Neural crest cell (in vitro differentiated cells): ENCODE measurements at places on chromosomes 16 and 17. TPM values are rescaled to one million over a fixed set of nuclear protein-coding genes. Genes with fewer than 3 reads are reported as not detected.

TLCD1 gene
- 6.1 and 6.3 TPM in 2 replicates for total RNA-seq

PCTP gene
- total RNA-seq, result 15.4 and 16.4 TPM in 2 replicates

SGCA gene
- total RNA-seq, result not detected in 2 replicates

ZG16 gene
- not detected in 2 replicates for total RNA-seq

NPIPB6 gene
- 1.5 and 3.2 TPM in 2 replicates for total RNA-seq

- no peak overlapping the region for H3K4me3 ChIP-seq
- H3K27ac ChIP-seq, result no peak overlapping the region
- no peaks in the 10 kb centered on the region for H3K36me3 ChIP-seq
- peaks cover 10% of the 10 kb centered on the region for H3K4me1 ChIP-seq
- no peaks in the 10 kb centered on the region for H3K27me3 ChIP-seq
- DNase-seq, result no peak
Observed at GRCh38 chr16:79644971-79645667, 44.6 kb upstream of the MAF start.

DNA sequence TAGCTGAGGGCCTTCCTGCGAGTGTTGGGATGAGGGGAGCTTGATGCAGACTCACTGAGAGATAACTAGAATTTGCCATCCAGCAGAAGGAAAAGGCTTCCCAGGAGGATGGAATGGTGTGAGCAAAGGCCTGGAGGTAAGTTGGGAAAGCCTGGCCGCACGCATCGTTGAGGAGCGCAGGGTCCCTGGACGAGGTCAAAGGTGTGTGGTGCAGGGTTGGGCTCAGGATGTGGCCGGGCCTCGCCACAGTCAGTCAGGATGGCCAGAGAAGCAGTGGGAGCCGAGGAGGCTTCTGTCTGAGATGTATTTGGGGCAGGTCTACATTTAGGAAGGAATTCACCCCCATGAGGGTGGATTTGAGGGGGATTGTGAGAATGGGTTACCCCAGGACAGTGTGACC is 16.4 kb downstream of the DRC3 start:
- no peaks in the 10 kb centered on the region for H3K27me3 ChIP-seq
- no peak for DNase-seq
- H3K27ac ChIP-seq, result no peak overlapping the region
- H3K4me3 ChIP-seq, result no peak overlapping the region
- no peaks in the 10 kb centered on the region for H3K4me1 ChIP-seq
- H3K36me3 ChIP-seq, result no peaks in the 10 kb centered on the region

- H3K4me1 ChIP-seq, result peaks cover 18% of the 10 kb centered on the region
- H3K27ac ChIP-seq, result no peak overlapping the region
- no peaks in the 10 kb centered on the region for H3K27me3 ChIP-seq
- no peak overlapping the region for H3K4me3 ChIP-seq
- no peak for DNase-seq
- peaks cover 19% of the 10 kb centered on the region for H3K36me3 ChIP-seq
Observed at GRCh38 chr17:77204536-77204935, 63.8 kb downstream of the SEC14L1 start.

DNA sequence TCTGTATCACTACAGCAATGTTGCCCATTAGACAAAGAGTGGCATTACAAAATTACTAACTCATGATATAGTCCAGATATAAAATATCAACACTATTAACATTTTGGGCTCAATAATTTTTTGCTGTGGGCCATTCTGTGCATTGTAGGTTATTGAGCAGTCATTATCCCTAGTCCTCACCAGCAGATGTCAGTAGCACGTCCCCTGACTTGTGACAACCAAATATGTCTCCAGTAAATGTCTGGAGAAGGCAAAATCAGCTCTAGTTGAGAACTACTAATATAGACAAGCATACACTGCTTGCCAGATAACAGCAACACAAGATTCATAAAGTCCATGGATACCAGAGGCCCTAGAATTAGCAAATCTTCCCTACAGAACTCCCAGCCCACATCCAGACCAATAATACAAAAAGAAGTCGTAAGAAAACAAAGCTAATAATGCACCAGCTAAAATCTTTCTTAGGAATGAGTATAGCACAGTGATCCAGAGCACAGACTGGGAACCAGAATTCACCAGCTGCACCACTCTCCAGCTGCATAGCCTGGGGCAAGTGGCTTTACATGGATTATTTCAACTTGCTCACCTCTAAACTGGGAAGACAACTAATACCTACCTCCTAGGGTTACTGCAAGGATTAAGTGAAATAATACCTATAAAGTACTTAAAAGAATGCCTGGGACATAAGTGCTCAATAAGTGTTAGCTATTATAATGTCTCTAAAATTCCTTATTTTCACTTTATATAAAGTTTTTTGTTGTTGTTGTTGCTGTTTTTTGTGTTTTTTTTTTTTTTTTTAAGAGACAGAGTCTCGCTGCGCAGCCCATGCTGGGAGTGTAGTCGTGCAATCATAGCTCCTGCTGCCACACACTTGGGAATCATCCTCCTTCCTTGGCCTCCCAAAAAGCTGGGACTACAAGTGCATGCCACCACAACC is 23.7 kb downstream of the HELZ start:
- peaks cover 12% of the 10 kb centered on the region for H3K36me3 ChIP-seq
- no peak overlapping the region for H3K4me3 ChIP-seq
- H3K4me1 ChIP-seq, result peaks cover 10% of the 10 kb centered on the region

DNA sequence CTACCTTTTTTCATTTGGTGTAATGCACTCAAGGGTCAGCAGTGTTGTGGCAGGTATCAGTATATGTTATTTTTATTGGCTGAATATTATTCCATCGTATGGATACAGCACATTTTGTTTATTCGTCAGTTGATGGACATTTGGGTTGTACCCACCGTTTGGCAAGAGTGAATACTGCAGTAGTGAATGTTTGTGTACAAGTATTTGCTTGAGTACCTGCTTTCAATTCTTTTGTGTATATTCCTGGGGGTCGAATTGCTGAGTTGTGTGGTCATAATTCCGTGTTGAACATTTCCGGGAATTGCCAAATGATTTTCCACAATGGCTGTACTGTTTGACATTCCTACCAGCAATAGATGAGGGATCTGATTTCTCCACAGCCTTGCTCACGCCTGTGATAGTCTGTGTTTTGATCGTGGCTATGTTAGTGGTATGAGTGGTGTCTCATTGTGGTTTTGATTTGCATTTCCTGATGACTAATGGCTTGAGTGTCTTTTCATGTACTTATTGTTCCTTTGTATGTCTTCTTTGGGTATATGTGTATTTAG is 108.4 kb downstream of the OR1D5 start:
- no peak for DNase-seq
- H3K27me3 ChIP-seq, result peaks cover 49% of the 10 kb centered on the region
- no peak overlapping the region for H3K27ac ChIP-seq
- no peaks in the 10 kb centered on the region for H3K36me3 ChIP-seq
